MCF 10A (cell line): ENCODE measurements at places on chromosomes 6 and 20. TPM values are rescaled to one million over a fixed set of nuclear protein-coding genes. Genes with fewer than 3 reads are reported as not detected.

Gene TMEM151B
- total RNA-seq = not detected in 2 replicates

Gene TRAPPC3L
- total RNA-seq = not detected in 2 replicates

Gene RRAGD
- 0.33 and 0.49 TPM in 2 replicates for total RNA-seq

Gene RCAN2
- 0.09 TPM in 1 of 2 replicates, not detected in the other for total RNA-seq

Gene CGAS
- total RNA-seq = 11.6 and 14.1 TPM in 2 replicates

DNA sequence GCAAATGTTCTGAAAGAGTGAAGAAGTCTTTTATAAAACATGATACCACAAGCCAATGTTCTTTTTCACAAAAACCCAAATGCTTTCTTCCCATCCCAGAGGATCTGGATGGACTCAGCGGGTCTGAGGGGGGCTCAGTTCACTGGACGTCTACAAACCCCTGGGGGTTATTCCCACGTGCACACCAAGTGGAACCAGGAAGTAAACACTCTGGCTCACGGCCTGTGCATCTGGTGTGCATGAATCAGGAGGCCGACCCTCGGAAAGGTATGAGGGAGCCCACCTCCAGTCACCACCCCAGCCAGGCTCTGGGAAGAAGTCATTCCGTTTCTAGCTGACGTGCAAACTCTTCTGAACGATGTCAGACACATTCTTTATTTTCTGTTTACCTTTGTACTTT lies 252.2 kb downstream of the DLL1 start:
- DNase-seq = no peak

- no peak for DNase-seq
These were observed 135.5 kb upstream of the SPACA1 start for GRCh38 chr6:87912102-87912501.

GRCh38 chr20:31845300-31845863 lies at the start of gene FOXS1:
FOXS1 (minus strand) TSS chr20:31845604; CDS start chr20:31845542, 62 bp downstream.
- DNase-seq = no peak

- DNase-seq = peak; percentile 88
These were observed at the start of gene RIPK1 for GRCh38 chr6:3068329-3069214. RIPK1 (plus strand) TSS chr6:3068494; CDS start chr6:3076824, 8,330 bp downstream.

DNA sequence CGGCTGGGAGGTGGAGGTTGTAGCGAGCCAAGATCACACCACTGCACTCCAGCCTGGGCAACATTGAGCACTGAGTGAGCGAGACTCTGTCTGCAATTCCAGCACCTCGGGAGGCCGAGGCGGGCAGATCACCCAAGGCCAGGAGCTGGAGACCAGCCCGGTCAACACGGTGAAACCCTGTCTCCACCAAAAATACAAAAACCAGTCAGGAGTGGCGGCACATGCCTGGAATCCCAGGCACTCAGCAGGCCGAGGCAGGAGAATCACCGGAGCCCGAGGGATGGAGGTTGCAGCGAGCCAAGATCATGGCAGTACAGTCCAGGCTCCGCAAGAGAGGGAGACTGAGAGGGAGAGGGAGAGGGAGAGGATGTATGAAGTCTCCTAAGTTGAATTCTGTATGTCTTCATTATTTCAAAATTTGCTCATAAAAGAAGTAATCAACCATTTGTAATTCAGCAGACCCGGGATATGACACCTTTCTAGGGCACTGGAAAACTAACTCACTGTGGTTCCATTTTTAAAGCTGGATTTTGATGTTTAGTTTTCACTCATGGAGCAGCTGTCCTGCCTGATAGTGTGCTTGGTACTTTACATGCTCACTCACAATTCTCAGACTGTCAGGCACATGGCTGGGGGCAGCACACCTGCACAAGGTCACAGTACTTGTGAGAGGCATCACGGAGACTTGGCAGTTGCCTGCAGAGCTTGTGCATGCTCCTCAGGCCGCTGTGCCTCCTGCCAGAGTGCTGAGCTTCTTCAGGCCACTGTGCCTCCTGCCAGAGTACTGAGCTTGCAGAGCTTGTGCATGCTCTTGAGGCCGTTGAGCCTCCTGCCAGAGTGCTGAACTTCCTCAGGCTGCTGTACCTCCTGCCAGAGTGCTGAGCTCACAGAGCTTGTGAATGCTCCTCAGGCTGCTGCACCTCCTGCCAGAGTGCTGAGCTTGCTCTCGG lies 106.2 kb downstream of the ERMARD start:
- no peak for DNase-seq

- DNase-seq = peak; percentile 82
These were observed 41.7 kb downstream of the UBE2V1 start for GRCh38 chr20:50071039-50071888.

DNA sequence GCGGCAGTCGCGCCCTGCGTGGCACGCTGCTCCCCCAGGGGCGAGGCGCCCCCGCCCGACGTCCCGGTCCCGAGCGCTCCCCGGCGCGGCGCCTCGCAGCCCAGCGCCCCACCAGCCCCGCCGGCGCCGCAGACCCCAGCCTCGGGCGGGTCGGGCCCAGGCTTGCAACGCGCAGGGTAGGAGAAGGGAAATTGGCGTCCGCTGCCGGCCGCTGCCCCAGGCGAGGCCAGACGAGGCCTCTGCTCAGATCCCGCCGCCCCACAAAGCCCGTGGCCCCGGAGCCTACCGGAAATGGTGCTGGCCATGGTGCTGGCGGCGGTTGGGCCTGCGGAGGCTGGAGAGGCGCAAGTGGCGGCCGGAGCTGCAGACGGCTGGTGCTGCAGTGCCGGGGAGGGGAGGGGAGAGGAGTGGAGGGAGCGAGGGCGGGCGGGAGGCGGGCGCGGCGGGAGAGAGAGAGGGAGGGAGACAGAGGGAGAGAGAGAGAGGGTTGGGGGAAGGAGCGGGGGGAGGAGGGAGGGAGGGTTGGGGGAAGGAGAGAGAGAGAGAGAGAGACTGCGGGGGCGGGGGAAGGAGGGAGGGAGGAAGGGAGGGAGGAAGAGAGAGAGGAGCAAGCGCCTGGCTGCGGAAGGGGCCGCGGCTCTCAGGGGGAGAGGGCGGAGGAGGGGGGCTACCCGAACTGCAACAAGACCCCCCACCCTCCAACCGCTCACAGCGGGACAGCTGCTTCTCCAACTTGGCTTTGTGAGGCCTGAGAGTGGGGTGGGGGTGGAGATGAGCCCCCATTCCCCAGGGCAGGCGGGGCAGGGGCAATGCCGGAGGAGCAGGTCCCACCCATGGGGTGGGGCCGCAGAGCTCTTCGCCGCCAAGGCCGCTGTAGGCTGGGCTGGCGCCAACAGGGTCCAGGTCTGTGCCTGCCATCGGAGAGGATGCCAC lies at the start of gene STMN3:
TSS of gene STMN3 (minus strand) at position 384 of the 933 bp plus-strand sequence. CDS start at position 305, 79 bp downstream.
- peak; percentile 76 for DNase-seq

DNA sequence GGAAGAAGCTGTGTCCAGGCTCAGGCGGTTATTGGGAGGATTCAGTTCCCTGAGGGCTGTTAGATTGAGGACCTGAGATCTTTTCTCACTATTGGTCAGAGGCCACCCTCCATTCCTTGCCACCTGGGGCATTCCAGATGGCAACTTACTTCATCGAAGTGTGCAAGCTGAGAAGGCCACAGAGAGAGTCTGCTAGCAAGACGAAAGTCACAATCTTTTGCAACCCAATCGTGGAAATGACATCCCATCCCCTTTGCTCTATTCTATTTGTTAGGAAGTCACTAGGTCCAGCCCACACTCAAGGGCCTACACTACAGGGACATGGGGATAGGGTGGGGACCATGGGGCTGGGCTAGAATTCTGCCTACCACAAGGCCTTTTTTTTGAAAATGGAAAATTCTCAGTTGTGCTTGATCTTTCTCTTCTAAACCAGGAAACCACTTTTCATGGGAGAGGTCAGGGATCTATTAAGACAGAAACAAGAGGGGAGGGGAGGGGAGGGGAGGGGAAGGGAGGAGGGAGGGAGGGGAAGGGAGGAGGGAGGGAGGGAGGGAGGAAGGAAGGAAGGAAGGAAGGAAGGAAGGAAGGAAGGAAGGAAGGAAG lies 217.2 kb downstream of the BCAS1 start:
- no peak for DNase-seq

DNA sequence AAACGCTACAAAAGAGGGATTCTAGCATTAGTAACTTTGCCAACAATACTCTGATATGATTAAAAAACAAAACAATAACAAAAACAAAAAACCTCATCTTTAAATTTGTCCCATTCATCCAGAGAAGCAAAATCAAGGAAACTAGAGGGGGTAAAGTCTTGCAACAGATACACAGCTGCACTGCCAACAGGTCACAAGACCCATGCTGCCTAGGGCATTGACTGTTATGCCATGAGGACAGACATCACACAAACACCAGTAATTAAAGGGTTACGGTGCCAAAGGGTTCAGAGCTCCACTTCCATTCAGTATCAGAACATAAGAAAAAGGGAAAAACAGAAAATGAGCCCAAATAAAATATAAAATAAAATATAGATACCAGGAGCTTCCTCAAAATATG lies 1.6 kb downstream of the TBC1D20 start:
- peak; percentile 48 for DNase-seq

DNA sequence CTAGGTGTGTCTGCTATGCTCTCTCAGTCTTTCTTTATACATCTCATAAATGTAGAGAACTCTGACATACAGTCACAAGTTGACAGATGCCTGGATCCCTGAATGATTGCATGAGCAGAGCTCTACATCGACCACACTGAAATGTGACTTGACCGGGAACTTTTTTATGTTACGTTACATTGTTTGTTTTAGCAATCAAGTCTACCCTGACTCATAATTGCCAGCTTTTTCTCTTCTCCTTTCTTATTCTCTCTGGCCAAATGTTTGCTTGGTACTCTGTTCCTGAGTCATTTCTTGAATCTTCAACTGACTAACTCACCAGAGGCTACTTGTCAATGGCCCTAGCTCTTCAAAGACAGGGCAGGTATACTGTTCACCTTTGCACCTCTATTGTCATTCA lies 213.6 kb upstream of the DTNBP1 start:
- DNase-seq = peak; percentile 60
